H1 (cell line): ENCODE measurements at places on chromosomes 2 and 18.

DNA sequence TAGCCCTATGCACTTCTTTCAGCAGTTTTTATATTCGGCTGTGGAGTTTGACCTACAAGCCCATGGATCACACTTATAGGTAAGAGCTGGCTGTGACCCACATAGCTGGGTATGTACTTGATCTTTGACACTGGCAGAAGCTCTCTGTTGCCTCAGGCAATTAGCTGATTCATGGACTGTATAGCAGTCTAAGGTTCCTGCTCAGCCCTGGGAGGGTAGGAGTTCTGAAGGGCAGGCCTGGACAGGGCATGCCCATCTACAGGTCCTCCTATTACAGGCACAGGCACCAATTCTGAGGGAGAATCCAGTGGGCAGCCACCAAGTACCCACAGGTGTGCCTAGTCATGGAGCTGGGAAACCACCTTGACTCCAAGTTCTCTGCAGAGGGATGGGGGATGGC is 301.8 kb upstream of the GALNT5 start:
- no peak for DNase-seq

GRCh38 chr18:23503038-23503962 is at the start of gene RMC1:
TSS of gene RMC1 (plus strand) at chr18:23503511. CDS start at chr18:23503619, 108 bp downstream.
- DNase-seq: peak; percentile 99

DNA sequence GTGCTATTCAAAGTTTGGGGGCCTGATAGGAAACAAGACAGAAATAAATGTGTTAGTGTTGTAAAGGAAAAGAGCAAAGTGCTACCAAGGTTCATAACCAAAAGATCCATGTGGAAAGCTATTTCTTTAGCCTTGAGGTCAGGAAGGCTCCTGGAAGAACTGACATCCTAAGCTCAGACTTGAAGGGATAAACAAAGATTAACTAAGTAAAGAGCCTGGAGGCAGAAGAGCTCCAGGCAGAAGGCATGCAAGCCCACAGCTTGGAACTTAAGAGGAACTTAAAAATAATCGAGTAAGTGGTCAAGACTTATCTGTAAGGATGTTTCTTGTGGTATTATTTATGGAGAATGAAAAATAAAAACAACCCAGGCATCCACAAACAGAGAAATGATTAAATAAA is 245.0 kb upstream of the MGAT5 start:
- DNase-seq: no peak

- DNase-seq: no peak
These were observed 51.0 kb upstream of the THOC1 start for GRCh38 chr18:318791-319291.

GRCh38 chr2:88442473-88442872 is 10.0 kb downstream of the FOXI3 start:
- DNase-seq: no peak

- no peak for DNase-seq
These were observed 117.0 kb downstream of the RBMS1 start for GRCh38 chr2:160376576-160376975.

GRCh38 chr2:127662937-127663565 is 12.3 kb downstream of the LIMS2 start:
- DNase-seq: no peak

GRCh38 chr2:109349503-109350465 is 220.8 kb downstream of the SH3RF3 start:
- peak; percentile 38 for DNase-seq

DNA sequence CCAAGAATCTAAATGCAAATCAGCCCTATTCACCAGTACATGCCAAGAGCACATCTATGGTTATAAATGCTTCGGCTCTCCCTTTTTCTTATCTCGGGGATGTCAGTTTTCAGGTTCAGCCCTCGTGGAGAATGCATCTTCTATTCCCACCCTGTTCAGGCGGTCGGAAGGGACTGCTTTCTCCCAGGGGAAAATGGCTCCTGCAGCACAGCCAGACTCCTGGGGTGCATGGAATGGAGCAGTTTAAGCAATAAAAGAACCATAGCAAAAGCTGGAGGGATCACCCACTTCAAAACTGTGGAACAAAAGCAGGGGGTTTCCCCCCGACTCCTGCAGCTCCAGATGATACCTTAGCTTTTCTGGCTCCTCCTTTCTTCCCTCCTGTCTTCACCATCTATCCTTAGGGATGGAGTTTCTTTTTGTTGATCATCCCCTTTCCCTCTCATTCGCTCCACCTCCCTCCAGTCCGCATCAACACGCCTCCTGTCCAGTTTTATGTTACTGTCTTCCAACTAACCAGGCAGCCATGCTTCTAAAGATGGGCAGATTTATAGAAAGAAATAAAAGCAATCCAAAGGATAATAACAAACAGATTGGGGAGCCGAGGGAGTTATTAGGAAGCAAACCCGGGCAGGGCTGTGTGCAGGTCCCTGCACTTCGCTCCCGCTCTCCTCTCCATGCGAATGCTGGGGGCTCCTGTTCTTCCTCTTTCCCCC is 356.2 kb upstream of the SMIM21 start:
- DNase-seq: no peak

- DNase-seq: no peak
These were observed 63.0 kb downstream of the STK25 start for GRCh38 chr2:241445426-241445825.

GRCh38 chr2:152243761-152244640 is 68.4 kb upstream of the STAM2 start:
- DNase-seq: no peak

- DNase-seq: no peak
These were observed 82.5 kb downstream of the TCF7L1 start for GRCh38 chr2:85215448-85216401.

GRCh38 chr18:49476664-49477411 is 10.2 kb downstream of the C18orf32 start:
- no peak for DNase-seq

- peak; percentile 68 for DNase-seq
These were observed 274.8 kb downstream of the PDE11A start for GRCh38 chr2:177797808-177798207.

GRCh38 chr2:138621139-138621538 is 119.6 kb downstream of the SPOPL start:
- no peak for DNase-seq

GRCh38 chr2:237922641-237923361 is 44.0 kb upstream of the UBE2F start:
- no peak for DNase-seq

DNA sequence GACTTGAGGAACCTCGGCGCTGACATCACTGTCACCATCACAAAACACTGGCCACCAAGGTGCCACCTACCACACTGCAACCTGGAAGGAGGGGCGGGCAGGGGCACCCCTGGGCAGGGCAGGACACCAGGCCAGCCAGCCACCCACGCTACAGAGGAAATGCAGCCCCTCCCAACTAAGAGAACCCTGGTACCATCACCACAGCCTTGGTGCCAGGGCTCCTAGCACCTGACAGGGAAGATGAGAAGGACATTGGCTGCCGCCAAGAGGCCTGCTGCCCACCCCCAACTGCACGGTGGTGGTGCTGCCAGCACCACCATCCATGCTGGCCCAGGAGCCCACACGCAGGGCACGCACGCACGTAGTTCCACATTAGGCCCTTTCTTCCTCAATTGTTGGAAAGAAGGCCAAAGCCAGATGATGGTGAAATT is 88.7 kb downstream of the HDAC4 start:
- no peak for DNase-seq

GRCh38 chr2:70988726-70989648 is 5.7 kb downstream of the TEX261 start:
- no peak for DNase-seq

DNA sequence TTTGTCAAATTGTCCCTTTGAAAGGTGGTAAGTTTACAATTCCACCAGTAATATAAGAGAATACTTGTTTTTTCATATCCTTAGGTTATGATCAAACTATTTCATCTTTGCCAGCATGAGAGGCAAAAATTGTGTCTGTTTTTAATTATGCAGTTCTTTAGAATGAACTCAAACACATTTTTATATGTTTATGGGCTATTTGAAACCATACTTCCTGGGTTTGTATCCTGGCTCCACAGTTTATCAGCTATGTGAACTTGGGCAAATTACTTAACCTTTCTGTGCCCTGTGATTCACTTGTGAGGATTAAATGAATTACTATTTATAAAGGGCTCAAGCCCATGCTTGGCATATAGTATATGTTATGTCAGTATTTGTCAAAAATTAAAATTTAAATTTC is 109.4 kb downstream of the TANC1 start:
- DNase-seq: no peak

GRCh38 chr2:191020742-191021381 is 6.9 kb upstream of the STAT1 start:
- no peak for DNase-seq

GRCh38 chr2:191230174-191230573 is 15.0 kb upstream of the MYO1B start:
- no peak for DNase-seq

DNA sequence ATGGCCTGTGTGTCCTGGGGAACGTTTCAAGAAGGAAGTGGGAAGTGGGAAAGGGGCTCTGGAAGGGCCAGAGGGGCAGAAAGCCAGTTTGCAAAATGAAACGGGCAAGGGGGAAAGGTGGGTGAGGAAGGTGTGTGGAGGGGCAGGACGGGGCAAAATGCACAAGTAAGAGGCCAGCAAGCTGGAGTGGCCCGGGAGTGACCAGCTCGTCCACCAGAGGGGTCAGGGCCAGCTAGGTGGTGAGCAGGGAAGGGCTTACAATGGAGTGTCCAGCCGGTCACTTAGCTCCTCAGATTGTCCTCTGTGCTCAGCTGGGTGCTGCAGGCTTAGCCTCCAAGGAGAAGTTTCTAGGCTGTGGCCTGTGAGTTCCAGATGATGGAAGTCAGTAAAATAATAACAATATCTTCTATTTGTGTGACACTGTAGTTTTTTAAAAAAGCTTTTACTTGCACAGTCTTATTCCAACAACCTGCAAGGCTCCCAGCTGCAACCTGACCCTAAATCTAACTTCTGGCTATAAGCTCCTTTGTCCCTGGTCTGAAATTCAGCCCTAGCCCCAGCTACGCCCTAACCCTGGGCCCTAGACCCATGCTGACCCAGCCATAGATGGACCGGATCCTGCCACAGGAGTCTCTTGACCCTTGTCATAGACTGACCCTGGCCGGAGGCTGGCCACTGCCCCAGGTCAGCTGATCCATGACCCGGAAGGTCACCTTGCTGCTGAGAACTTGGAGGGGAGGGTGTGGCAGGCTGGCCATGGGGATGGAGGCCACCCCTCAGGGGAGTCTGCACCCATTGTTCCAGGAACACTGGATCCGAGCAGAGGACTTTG is 29.2 kb downstream of the MYO7B start:
- no peak for DNase-seq

DNA sequence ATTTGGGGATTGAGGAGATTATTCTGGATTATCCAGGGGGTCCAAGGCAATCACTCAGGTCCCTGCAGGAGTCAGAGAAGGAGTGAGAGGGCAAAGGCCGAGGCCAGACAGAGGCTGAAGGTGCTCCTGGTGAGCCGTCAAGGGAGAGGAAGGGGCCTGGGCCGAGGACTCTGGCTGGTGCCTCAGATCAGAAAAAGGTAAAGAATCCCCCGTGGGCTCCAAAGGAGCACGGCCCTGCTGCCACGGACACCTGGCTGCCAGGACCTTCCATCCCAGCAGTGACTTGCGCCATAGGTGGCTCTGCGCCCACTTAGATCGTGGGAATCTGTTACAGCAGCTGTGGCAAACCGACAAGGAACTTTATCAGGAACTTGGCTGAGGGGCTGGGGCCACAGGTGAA is 374.8 kb upstream of the MYT1L start:
- no peak for DNase-seq

GRCh38 chr2:73000808-73001570 is 70.5 kb downstream of the SFXN5 start:
- no peak for DNase-seq

DNA sequence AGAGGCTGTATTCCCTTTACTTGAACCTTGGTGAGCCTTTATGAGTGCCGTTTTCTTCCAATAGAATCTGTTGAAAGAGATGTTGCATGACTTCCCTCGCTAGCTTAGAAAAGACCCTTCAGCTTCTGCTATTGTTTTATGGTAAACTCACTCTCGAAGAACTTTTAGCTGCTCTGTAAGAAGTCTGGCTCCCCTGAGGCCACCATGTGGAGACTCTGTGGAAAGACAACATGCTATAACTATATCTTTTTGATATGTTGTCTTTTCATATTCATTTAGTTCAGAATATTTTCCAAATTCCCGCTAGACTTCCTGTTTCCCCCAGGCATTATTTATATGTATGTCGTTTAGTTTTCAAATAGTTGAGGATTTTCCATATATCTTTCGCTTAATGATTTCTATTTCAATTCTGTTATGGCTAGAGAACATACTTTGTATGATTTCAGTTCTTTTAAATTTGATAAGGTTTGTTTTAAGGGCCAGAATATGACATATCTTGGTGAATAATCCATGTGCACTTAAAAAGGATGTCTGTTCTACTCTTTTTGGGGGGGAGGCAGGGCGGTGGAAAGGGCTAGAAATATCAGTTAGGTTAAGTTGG is 64.1 kb downstream of the PTPN4 start:
- DNase-seq: no peak

DNA sequence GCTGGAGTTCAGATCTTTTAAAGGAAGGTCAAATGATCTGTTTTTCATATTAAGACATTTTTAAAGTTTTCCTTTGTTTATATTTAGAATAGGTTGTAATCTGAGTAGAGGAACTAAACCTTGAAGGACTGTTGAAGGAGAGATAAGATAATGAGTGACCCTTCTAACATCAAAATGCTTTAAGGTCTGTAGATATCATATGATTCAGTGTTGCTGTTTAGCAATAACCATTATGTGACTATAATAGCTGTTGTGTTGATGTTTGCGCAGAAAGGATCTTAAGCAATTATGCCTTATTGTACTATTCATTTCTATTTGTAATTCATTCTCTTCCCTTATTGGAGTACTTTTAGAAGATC is 60.0 kb downstream of the SLC16A14 start:
- DNase-seq: no peak

DNA sequence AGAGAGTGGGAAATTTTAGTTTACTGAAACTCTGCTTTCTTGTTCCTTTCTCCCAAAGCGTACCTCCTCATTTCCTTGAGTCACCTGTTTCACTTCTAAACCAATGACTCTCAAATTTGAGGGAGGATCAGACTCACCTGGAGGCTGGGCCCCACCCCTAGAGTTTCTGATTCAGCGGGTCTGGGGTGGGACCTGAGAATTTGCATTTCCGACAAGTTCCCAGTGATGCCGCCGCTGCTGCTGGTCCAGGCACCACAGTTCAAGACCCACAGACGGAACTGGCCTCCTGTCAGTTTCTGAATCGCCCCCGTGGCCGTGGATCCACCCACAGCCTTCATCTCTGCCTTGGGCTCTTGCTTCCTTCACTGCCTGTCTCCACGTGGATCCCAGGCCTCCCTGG is 44.9 kb upstream of the PELI1 start:
- no peak for DNase-seq
